Sciatic nerve (tissue), 2 donors: ENCODE measurements at places on chromosomes 7 and 10. TPM values are rescaled to one million over a fixed set of nuclear protein-coding genes. Genes with fewer than 3 reads are reported as not detected.
A peak's percentile ranks its signal among the peaks of the same experiment; 100 is the strongest.

DNA sequence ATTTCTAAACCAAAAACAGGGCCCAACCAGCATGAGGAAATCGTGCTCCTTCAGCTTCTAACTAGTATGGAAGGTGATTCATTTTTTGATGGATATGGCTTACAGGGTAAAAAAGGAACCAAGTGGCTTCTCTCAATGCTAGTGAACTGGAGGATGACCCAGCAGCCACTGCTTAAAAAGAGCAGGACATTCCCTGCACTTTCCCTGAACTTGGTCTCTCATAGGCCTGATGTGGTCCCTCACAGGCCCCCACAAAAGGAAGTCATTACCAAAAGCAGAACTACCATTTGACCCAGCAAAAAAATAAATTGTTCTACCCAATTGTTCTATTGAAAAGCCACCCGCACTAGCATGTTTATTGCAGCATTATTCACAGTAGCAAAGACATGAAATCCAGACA lies 188.8 kb downstream of the CALN1 start:
- DNase-seq, result no peak

DNA sequence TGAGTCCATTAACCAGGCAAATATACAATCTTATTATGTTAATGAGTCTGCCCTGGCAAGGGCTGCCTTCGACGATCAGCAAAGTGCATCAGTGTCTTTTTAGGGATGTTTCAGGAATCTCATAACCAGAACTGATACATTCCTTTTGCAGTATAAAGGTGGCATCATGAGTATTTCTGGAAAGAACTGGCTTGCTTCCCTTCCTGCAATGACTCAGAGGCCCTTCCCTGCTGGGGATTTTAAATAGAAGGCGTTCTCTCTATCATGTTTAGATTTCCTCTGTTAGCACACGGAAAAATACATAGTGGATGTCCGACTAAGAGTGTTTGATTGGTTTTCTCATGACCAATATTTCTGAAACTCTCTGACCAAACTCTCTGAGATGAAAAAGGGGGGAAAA lies 1.8 kb downstream of the NPS start:
- DNase-seq, result no peak

- DNase-seq, result no peak
Measured at GRCh38 chr10:108970016-108970415, 953.3 kb downstream of the XPNPEP1 start.

FAM20C gene
- total RNA-seq, result 57.0 TPM

DNA sequence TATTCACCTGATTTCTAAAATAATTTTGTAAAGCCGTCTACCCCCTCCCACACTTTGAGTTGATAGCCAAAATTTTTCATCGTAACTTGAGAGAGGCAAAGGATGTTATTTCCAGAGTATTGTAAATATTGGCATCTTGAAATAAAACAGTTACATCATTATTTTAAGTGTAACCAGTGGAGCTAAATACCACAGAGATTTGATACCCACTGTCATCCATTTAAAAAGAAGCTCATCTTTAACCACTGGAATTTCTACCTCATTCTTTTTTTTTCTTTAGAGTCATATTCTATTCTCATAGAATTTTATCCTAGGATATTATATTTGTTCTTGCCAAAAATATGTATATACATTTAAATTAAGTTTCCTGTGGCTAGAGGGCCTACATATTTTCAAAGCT lies 48.6 kb downstream of the CAMK1D start:
- DNase-seq, result no peak

TRPV5 gene
- 0.22 TPM for total RNA-seq

GRCh38 chr10:113427811-113428558 lies 124.9 kb upstream of the HABP2 start:
- DNase-seq, result no peak

GRCh38 chr7:16178092-16178491 lies 243.2 kb downstream of the CRPPA start:
- no peak for DNase-seq

DNA sequence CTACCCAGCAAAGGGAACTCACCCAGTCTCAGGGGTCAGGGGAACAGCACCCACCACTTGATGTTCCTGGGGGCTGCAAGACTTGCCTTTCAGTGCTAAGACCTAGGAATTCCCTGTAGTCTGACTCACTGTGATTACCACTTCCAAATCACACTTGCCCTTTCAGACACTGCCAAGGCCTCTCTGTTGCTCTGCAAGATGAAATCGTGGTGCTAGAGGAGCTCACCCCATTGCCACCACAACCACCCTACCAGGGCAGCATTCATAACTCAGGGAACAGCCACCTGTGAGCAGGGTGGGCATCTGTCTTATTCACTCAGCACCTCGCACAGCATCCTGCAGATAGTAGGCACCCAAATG lies 36.5 kb downstream of the XPNPEP1 start:
- peak; percentile 31 for DNase-seq

- DNase-seq, result no peak
Measured at GRCh38 chr7:102841290-102841689, 71.5 kb upstream of the LRRC17 start.

DNA sequence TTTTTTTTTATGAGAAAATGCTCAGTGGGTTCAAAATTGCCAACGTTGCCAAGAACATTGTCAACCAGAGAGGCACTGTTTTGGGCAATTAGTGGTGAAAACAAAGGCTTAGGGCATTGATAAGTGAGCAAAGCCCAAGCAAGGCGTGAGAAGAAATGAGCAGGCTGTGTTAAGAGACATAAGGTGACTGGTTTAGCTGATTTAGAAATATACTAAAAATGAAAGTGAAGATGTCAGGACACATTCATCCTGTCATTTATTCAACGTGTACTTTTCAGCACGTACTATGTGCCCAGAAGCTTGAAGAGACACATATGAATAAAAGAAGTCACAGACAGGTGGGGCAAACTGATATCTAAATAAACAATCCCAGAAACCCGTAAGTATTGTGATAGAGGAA lies 31.8 kb downstream of the AOAH start:
- DNase-seq, result no peak

GRCh38 chr10:79904671-79905321 lies 44.1 kb downstream of the SFTPD start:
- DNase-seq, result peak; percentile 81

PROSER2 gene
- 23.7 TPM for total RNA-seq

DNA sequence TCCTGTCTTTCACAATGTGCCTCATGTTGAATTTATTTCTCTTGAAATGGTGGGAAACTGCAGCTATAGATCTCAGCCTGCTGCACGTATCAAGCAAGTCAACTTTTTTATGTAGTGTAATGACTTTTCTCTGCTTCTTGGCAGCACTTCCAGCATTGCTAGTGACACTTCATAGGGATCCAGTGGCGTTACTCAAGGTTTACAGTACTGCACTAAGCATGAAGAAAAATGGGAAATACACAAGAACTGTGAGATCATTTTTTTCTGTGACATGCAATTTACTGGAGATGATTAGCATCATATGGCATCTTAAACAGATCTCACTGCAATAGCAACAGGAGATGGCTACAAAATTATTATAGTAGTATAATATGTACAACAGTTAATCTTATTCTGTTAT lies 90.9 kb downstream of the POLR1F start:
- no peak for DNase-seq

GRCh38 chr7:450741-451140 lies 68.9 kb downstream of the PDGFA start:
- DNase-seq, result no peak

FGFR2 gene
- 10.8 TPM for total RNA-seq

SPDYE11 gene
- not detected for total RNA-seq

LRRC17 gene
- total RNA-seq, result 4.2 TPM

DNA sequence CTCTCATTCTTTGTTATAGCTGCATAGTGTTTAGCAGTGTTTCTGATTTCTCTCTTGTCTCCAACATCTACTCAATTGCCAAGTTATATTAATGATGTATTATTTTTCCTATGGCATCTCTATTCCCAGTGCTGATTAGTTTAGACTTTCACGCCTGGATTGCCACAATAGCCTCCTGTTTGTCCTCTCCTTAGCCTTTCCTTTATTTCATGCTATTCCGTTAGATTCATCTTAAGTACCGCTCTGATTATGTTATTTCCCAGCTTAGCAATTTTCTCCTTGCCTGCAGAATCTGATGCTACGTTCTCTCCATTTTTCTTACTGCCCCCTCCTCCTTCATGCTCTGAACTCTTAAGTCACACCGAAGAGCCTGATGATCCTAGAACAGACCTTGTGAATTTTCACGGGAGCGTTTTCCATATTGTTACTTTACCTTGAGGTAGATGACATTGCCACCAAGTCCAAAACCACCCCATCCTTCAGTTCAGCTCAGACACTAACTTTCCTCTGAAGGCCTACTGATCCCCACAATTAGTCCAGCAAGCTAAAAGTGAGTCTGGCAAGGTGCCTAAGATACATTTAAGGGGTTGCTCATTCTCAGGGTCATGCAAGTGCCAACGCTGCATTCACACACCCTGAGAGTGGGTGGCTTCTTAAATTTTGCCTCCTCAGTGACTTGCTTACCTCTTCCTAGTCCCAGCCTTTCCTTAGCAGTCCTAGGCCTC lies 6.6 kb upstream of the NRF1 start:
- no peak for DNase-seq

- DNase-seq, result no peak
Measured at GRCh38 chr10:22606164-22606614, 108.2 kb downstream of the PIP4K2A start.

DNA sequence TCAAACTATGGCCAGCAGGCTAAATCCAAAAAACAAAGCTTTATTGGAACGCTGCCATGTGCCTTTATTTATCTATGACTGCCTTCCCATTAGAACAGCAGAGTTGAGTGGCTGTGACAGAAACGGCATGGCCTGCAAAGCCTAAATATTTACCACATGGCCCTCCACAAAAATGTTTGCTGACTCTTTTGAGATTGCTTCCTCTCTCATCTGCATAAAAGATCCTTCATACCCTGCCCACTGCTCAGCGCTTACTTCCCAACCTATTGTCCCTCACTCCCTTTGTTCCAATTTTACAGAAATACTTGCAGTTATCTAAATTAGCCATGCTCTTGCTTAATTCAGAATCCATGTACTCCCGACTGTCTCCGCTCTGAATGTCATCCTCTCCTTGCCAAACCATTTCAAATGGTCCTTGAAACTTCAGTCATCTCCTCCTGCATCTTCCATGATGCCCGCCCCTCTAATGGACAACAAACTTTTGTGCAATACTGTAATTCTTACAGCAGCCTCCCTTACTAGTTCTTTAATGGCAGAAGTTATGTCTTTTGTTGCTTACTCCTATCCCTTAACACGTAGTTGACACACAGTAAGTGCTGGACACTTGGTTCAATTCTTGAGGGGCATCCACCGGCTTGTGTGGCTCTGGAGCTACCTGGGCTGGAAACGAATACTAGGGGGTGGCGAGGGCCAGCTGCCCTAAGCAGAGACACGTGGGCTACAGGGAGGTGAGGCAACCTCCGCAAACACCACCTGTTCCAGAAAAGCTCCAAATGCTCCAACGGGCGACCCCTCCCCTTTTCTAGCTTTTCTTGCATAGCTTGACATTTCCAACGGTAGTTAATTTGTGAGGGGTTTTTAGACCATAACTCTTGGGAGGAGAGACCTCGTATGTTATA lies 832 bp downstream of the XRCC2 start:
- no peak for DNase-seq

MICALL2 gene
- 127 TPM for total RNA-seq

- DNase-seq, result no peak
Measured at GRCh38 chr7:50588937-50589336, 23.7 kb upstream of the DDC start.

TAS2R5 gene
- 6.2 TPM for total RNA-seq

GRCh38 chr7:36615852-36616540 lies 108.3 kb downstream of the AOAH start:
- DNase-seq, result no peak

ITIH5 gene
- total RNA-seq, result 34.9 TPM

GRCh38 chr10:71068861-71069271 lies 143.5 kb upstream of the UNC5B start:
- no peak for DNase-seq

ASZ1 gene
- not detected for total RNA-seq

DNA sequence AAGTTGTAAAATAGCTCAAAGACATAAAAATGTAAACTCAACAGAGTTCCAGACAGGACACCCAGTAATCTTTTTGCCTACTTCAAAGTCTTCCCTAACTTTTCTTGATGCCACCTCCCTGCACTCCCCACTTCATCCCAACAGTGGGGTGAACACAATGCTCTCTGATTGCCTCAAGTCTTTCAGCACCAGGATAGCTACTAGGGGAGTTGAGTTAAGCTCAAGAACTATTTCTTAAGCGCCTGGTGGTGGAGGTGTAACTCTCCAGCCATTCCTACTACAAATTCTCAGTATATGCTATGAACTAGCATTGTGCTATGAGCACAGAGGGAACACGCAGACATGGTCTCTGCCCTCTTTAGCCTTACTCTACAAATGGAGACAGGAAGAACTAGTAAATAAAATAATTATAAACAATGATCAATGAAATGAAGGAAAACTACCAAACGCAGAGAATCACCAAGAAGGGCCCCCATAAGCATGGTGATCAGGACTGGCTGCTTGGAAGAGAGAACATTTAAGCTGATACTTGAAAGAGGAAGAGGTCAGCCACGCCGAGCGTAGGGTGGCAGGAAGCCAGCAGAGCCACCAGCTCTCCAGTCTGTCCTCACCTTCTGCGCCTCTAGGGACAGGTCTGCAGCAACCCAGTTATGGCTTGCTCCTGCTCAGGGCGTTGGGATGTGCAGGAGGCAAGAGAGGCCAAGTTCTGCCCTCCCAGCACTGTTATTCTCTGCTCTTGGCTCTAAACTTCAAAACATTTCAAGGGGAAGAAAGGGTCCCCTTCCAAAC lies 16.7 kb upstream of the FRA10AC1 start:
- DNase-seq, result no peak

RHOBTB1 gene
- 13.7 TPM for total RNA-seq

- peak; percentile 83 for DNase-seq
Measured at GRCh38 chr7:83468251-83468739, 180.6 kb downstream of the SEMA3E start.

FLNC gene
- total RNA-seq, result 11.7 TPM

- DNase-seq, result no peak
Measured at GRCh38 chr7:75988568-75989499, 5.6 kb downstream of the TMEM120A start.

GOLGA7B gene
- 4.6 TPM for total RNA-seq

CNTNAP2 gene
- 0.49 TPM for total RNA-seq

GRCh38 chr10:34018129-34018528 lies 683.7 kb upstream of the NRP1 start:
- no peak for DNase-seq

DNA sequence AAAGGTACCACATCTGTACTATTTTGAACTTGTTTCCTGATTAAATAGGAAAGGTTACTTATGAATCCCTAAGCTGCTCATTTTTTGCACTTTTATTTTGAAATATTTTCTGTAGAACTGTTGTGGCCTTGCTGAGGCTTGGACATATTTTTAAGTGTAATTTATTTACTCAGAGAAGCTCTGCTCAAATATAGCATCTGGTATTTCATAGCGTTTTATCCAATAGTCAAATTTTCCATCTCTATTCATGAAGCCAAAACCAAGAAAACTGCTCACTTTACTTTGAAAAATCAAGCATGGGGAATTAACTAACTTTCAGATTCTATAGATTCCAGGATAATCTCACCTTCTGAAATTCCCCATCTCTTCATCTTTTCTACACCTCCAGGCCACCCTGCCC lies 6.6 kb upstream of the FAM3C start:
- no peak for DNase-seq

FAM25G gene
- not detected for total RNA-seq

GRCh38 chr10:110358278-110358677 lies 53.6 kb upstream of the SMNDC1 start:
- DNase-seq, result no peak
